Activated effector memory CD4-positive, alpha-beta T cell treated with Interleukin-2 at 50 U/mL for 16 hours (primary cell): ENCODE measurements at places on chromosomes 7 and 10.

- DNase-seq = no peak
Measured at GRCh38 chr7:94410413-94411187, 15.9 kb downstream of the COL1A2 start.

- no peak for DNase-seq
Measured at GRCh38 chr10:3783316-3783681, 1.7 kb downstream of the KLF6 start.

DNA sequence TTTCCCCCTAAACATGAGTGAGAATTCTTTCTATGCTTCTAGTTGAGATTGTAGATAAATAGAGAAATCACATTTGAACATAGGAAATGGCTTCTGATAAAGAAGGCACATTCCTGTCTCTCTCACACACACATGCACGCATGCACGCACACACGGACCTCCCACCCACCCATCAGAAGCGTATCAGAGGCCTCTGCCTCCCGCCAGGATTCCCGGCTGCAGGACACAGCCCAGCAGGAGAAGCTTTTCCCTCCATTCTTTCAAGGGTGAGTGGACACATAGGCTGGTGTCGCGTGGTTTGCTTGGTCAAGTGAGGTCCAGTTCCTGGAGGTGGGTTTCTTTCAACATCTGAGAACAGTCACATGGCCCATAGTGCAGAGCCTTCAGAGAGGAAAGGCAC lies 34.2 kb downstream of the KLF6 start:
- DNase-seq = no peak

- DNase-seq = no peak
Measured at GRCh38 chr7:88647825-88648224, 111.7 kb upstream of the ZNF804B start.

GRCh38 chr10:133180965-133181639 lies 21.1 kb downstream of the KNDC1 start:
- DNase-seq = no peak

- peak; percentile 69 for DNase-seq
Measured at GRCh38 chr7:66413379-66414114, 208.4 kb downstream of the TPST1 start.

- DNase-seq = no peak
Measured at GRCh38 chr10:107502229-107502985, 337.9 kb upstream of the SORCS1 start.

DNA sequence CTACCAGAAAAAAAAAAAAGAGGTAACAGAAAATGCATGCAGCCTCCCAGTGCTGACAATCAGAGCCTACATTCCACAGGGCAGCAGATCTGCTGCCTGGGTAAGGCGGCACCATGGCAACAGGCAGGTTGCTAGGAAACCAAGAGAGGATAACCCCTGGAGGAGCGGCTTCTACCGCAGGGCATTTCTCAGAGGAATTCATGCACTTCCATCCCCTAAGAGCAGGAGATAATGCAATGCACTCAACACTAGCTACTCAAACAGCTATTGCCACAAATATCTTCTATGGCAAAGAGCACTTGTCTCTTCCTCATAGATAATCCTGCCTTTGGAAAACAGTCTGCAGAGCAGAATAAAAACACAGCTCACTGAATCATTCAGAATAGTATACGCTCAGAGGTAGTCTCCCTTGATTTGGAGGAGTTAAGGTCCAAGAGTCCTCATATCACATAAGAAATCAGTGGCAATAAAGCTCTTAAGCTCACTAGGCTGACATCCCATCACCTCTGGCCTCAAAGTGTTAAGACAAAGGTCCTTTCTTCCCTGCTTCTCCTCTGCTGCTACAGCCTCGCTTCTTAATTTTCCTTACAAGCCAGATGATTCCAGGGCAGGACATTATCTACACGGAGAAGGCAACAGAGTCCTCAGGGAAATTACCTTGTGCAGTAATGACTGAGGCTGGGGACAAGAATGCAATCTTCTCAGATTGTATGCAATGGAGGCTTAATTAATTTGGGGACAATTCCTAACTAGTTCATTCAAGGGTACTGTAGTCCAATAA lies 10.7 kb downstream of the PSAP start:
- no peak for DNase-seq
